ENCODE measurements at places on chromosomes 7 and 10.

DNA sequence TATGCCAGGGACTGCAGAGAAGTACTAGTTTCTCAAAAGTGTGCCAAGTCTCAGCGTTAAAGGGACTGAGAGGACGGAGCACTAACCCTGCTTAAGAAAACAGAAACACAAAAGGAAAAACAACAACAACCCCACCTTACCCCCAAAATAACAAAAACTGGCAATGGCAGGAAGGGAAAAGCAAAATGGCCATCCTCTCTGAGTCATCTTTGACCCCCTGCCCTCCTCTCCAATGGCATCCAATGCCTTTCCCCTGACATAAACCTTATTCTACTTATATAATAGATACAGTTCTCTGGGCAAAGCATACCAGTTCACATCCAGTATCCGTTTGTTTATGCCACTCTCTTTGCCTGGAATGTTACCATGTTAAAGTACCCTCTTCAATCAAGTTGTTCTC lies 1.6 kb downstream of the POLR1F start:
- DNase-seq = no peak

DNA sequence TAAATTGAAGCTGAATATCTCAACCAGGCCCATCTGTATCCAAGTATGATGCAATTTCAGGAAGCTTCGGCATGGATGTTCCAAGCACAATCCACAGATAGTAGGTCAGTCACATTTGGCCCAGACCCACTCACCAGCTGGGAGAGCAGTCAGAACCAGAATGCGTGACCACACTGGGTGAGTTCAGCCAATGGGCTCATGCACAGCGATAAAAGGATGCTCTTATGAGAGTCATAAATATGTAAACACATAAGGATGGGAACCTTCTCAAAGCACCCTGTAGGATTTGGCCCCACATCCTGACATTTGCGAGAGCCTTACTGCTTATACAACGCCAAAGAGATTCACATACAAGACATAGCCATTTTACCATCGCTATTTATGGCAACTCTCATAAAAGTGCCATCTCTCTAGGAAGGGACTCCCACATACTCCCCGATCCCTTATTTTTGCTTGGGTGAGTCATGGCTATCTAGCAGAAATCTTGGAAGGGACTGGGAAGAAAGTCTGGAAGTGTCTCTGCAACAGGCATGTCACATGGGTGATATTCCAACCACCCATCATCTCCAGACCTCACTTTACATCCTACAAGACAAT lies 3.0 kb downstream of the AFAP1L2 start:
- DNase-seq = no peak

DNA sequence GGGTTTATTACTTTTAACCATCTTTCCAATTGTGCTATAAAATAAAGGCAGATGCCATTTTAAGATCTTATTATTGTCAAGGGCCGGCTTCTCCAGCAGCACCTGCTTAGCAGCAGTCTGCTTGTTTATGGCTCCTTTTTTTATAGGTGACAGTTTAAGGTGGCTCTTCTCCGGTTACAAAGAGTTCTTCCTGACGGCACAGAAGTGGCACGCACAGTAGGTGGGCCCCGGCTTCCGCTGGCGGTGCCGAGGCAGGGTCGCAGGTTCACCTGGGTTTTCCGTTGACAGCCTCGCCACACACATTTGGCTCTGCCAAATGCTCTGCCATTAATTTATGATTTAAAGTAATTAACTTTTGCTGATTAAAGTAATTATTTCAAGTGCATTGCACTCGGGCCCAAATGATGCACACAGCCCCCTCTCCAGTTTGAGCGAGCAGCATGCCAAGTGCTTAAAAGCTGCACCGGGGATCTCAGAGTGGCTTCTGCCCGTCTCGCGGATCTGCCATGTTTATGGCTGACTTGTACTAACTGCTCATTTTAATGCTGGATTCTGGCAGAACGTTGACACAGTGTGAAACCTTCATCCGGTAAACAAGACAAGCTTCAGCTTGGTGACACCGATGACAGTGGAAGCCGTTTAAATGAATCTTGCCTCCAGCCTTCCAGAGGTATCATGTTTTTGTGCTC lies 355.1 kb upstream of the MKI67 start:
- no peak for DNase-seq

DNA sequence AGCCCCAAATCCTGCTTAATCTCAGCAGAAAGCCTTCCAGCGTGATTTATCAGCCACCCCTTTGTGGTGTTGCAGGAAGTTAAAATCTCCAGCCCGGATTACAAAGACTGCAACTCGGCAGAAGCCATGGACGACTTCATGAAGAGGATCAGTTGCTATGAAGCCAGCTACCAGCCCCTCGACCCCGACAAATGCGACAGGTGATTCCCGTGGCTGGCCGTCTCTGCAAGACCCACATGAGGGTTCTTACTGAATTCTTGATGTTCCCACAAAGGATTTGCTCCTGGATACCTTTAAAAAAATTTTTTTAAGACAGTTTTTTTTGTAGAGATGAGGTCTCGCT lies 16.7 kb downstream of the PFKFB3 start:
- DNase-seq = no peak

DNA sequence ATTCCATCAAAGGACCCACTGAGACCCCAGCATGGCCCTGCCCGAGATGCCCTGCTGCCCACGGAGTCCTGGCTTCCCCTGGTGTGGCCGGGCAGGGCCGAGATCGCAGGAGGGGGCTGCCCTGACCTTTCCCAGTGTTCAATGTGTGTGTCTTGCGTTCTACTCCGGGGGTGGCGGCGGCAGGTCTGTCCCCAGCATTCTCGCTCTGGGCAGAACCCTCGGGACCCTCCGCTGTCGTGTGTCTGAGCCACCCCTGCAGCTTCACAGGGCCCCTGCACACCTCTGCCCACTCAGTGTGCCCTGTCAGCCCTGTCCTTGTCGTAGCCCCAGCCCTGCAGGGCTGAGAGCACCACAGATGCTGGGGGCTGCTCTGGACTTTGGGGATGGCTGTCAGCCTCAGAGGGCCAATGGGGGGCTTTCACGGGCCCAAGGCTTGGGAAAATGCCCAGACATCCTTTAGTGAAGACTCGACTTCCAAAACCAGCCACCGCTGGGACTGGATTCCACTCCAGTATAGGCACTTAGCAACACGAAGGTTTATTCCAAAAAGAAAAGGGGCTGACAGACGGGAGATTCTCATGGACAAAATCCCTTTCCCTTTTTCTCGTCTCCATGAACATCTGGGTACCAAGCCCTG lies 30.0 kb upstream of the KNDC1 start:
- no peak for DNase-seq

DNA sequence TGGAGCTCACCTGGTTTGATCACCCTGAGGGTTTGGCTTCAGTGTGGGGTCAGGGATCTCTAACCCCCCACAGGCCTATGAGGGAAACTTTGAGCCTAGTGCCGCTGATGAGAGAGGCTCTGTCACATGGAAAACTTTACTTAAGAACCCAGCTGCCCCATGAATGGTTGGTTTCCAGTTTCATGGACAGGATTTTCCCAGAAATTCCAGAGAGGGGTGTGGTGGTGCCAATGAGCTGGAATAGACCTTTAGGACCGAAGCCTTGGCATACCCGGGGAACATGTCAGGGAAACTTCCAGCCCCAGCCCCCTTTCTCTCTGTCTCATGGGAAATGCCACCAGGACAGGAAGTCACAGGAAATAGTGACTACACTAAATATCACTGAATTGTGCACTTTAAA lies 36.9 kb downstream of the AKR1B1 start:
- DNase-seq = no peak

DNA sequence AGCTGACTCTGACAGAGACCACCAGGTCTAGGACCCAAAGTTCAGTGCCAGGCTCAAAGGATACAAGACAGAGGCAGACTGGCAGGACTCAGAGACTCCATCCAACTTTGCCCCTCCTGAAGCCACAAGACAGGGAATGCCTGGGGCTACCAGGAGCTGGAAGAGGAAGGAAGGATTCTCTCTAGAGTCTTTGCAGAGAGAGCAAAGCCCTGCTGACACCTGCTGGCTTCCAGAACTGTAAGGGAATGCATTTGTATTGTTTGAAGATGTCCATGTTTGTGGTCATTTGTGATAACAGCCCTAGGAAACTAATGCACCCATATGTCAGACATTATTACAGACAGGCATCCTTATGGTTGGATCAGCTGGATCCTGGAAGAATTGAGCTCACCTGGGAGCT lies 132.3 kb upstream of the C7orf33 start:
- DNase-seq = no peak

DNA sequence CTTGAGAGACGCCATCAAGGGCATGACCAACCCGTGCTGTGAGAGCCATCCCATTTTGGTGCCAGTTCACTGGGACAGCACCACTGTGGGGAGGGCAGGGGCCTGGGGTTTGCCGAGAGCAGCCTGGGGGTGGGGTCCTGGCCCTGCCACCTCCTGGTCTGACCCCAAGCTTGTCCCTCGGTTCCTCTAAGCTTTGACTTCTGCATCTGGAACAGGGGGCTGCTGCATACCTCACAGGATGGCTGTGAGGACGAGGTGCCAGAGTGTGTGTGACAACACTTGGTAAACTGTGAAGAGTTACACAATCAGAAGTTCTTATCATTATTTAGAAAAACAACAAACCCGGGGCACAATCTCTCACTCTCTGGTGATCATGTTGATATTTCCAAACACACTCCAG lies 89.9 kb downstream of the CRTAC1 start:
- DNase-seq = no peak

DNA sequence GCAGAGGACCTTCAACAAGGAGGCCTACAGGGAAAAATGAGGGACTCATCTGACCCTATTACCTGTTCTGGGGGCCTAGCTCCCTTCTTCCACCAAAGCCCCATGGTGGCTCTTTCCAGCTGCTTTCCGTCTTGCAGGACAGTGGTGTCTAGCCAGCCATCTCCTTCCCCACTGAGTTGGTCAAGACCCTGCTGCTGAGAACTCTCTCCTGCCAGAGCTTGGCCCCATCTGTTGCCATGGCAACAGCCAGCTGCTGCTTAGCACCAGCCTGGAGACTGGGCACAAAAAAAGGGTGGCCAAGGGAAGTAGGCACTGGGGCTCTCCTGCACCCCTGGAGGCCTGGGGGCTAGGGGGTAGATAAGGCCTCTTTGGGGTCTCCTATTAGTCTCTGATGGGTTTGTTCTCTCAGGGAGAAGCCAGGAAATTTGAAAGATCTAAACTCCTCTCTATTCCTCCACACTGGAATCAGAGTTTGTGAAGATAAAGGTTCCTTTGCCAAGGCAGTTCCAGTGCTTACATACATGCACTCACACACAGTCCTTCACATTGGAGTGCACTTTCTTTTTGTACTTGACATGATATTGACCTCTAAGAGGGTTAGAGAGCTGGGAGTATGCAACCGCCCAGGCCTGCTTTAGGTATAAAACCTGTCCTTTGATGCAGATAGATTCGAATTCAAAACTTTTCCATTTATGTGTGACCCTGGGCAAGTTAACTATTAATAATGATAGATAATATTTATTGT lies 15.8 kb downstream of the TSPAN33 start:
- DNase-seq = no peak

GRCh38 chr7:33873518-33873917 lies 31.8 kb upstream of the BMPER start:
- no peak for DNase-seq

GRCh38 chr7:76411626-76412025 lies 2.1 kb upstream of the SSC4D start:
- no peak for DNase-seq

DNA sequence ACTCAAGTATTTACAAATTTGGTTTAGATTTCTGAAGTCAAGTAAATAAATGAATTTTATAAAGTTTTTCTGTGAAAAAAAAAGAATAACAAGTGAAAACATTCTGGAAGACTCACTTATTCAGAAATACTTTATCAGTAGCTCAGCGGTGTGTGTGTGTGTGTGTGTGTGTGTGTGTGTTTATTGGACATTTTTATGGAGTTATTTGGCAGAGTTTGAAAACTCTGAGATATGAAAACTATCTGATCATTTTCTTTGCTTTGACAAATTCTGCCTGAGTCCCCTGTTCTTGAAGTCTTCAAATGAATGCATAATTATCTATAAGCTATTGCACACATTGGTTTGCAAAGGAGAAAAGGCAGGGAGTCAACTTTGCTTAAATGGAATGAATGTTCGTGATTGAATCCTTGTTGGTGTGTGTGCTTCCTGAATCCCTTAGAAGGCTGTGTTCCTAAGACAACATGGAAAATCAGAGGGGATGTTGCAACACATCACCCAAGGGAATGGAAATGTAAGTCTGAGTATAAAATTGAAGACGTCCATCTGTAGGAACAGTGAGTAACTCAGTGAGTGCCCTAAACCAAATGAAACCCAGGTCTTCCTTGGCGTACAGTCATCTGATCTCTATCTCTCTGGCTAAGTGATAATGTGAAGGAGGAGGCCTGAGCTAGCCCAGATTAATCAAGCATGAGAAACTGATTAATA lies 160.9 kb downstream of the REEP3 start:
- no peak for DNase-seq

All from NCI-H1694 (cell line).